ENCODE measurements at places on chromosomes 12 and 14. TPM values are rescaled to one million over a fixed set of nuclear protein-coding genes. Genes with fewer than 3 reads are reported as not detected.

GRCh38 chr14:72155379-72155993 lies 223.3 kb downstream of the RGS6 start:
- DNase-seq = no peak

DNA sequence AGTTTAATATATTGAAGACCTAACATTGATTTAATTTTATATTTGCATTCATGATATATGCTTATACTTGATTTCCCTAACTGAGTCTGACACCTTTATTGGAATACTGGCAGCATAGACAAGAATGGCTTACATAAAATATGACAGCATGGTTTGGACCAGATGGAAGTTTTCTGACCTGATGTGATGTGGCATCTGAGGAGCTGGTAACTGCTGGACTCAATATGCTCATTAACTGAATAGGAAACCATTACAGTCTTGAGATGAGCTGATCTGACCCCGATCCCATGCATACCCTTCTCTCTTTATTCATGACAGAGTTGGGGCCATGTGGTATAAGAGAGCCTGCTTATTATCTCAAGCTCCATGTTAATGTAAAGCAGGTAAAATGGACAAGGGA lies 604.8 kb upstream of the SEL1L start:
- no peak for DNase-seq

NTN4 gene
- total RNA-seq = 211 TPM

SSTR1 gene
- 0.63 TPM for total RNA-seq

MYF5 gene
- total RNA-seq = not detected

GRCh38 chr12:18462442-18462841 lies 201.1 kb downstream of the PIK3C2G start:
- DNase-seq = no peak

- DNase-seq = no peak
Measured at GRCh38 chr12:70907412-70907811, 13.1 kb downstream of the PTPRR start.

OAS1 gene
- 43.6 TPM for total RNA-seq

DNA sequence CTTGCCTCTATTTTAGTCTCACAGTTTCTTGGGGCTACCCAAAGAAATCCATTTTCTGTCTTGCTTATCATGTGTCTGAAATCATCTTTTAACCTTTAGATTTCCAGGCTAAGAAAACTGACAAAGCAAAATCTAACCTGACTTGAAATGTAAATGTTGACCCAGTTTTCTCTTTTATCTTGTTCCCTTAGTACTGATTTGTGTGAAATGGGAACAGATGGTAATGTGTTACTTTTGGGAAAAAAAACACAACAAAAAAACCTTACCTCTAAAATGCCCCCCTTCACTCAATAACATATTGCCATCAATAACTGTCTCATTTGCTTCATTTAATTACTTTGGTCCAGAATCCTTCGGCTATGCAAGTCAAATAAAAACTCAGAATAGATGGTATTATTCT lies 383.2 kb upstream of the DCN start:
- DNase-seq = no peak

GRCh38 chr14:92556255-92556741 lies 42.7 kb downstream of the RIN3 start:
- no peak for DNase-seq

GLI1 gene
- total RNA-seq = 0.19 TPM

DNA sequence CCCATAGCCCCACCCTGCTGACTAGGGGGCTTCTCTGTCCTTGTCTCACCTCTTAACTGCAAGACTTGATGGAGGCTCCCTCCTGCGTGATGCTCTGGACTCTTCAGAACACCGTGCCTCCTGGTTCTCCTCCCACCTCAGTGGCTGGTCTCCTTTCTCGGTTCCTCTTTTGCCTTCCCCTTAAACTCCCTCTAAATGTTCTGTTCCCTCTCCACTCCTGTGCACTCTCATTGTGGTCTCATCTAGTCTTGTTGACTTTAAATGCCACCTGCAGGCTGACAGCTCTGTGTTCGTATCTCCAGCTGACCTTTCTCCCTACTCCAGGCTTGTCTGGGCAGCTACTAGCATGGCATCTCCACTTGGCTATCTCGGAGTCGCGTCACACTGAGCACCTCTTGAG lies 28.3 kb downstream of the DYNC1H1 start:
- no peak for DNase-seq

Data from glomerular endothelial cell (primary cell).